ENCODE measurements at places on chromosomes 1 and 21.
A peak's percentile ranks its signal among the peaks of the same experiment; 100 is the strongest.

GRCh38 chr21:42833439-42833815 is 45.9 kb downstream of the WDR4 start:
- peak; percentile 62 for DNase-seq

- DNase-seq, result no peak
Measured at GRCh38 chr1:220336391-220337031, 64.3 kb upstream of the RAB3GAP2 start.

GRCh38 chr1:95660736-95661135 is 426.7 kb downstream of the RWDD3 start:
- no peak for DNase-seq

DNA sequence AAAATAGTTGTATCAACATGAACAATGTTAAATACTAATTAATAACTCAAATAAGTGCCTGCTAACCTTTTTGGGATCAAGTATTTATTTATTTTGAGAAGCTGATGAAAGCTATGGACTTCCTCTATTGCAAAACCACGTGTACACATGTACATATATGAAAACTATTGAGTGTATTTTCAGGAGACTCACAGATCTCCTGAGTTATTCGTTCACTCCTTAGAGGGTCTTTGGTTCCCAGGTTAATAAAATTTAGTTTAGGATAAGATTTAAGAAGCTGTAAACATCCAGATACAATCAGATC is 130.5 kb downstream of the DISC1 start:
- no peak for DNase-seq

GRCh38 chr1:4113897-4114296 is 213.8 kb upstream of the C1orf174 start:
- DNase-seq, result no peak
